ENCODE measurements at places on chromosomes 5 and 9.

DNA sequence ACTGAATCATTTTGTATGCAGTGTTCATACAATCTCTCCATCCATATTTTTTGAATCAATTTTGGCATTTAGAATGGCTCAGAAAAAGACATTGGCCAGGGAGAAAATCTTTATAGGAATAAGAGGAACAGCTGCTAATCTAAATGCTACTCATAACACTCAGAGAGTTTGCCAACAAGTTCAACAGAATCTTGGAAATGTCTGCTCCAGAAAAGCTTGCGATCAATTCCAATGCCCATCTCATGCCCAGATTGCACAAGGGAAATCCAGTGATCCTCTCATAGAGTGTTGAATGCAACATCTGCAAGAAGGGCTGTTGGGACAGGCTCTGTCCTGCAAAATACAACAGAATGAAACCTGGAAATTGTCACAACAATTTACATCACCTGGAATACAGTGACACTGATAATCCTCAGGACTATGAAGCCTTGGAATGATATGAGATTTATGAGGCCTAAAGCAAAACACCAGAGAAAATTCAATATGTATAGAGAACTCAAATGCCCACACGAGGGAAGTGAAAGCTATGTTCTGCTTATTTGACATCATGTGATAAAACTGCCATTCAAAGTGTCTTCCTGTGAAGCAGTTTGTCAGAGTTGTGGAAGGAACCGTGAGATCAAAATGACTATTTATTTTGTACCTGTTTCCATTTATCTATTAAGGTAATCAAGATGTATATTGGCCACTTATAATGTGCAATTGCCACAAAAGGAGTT is 190.1 kb downstream of the PARP8 start:
- DNase-seq: no peak

DNA sequence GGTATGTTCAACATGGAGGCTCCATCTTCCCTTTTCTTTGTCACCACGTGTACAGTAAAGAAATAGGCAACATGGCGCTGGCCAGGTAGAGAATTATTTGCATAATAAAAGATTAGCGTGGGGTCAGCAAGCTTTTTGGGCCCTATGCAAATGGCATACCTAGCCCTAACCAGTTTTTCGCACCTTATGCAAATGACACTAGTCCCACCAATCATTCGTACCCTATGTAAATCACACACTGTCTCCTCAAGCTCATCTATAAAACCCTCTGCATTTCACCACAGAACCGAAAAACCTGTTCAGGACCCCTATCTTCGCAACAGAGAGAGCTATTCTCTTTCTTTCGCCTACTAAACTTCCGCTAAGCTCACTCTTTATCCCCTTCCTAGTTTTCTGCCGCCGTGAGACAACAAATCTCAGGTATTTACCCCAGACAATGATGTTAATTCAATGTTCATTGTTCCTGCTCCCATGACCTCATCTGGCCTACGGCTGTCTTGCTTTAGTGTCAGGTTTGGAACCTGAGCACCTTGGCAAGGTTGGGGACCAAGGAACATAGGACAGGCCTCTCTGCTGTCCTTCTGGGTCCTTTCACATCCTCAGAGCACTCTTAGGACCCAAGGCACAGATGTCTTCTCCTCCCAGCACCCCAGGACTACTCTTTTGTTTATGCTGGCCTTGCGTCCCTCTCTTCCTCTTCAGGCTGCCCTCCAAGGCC is 180.7 kb upstream of the RAI14 start:
- no peak for DNase-seq

DNA sequence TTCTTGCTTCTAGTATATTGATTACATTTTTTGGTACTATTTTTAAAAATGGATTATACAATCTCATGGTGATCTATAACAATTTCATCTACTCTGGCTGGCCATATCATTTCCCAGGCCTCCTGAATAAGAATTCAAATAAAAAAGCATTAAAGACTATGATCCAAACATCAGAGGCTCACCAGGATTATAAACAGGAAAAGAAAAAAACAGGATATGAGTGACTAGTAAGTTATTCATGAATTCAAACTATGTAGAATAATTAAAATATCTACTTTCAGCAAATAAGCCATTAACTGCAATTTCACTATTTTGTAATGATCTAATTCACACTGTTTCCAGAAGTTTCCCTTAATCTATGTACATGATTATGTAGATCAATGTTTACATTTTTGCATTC is 293.1 kb upstream of the CDH6 start:
- no peak for DNase-seq

DNA sequence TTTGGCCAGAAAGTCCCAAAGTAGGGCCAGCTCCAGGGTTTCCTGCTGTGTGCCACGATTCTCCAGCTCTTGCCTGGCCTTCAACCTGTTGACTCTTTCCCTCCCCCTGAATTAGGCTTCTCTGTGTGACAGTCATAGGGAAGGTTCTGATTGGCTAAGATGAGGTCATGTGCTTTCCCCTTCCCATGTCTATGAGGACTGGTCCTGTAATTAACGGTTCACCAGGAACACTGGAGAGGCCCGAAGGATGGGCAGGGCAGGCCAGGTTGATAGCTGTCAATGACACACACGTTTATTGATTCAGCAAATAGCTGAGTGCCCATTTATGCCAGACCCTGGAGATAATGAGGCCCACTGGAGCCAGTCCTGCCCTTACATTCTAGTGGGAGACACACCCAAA is 9.0 kb upstream of the PRR7 start:
- no peak for DNase-seq

- DNase-seq: no peak
Observed at GRCh38 chr9:91750343-91750742, 199.7 kb downstream of the ROR2 start.

GRCh38 chr9:121783521-121784507 is 132.4 kb downstream of the DAB2IP start:
- DNase-seq: no peak

- no peak for DNase-seq
Observed at GRCh38 chr9:96068511-96068910, 193.0 kb downstream of the ERCC6L2 start.

DNA sequence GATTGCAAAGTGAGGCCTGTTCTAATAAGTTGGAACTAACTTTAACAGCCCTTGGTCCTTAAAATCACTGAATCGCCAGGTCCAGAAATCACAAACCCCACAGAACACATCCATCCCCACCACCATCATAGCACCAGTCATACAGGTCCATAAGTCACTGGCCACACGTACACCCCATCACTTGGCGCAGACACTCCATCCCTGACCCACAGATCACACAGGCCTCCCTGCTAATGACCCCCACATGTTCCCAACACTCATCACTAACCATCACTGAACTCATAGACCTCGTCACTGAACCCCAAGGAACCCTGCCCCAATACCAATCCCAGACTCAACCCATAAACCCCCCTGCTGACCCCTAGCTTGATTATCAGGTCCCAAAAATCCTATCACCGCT is 41.2 kb upstream of the ZNF300 start:
- DNase-seq: no peak

DNA sequence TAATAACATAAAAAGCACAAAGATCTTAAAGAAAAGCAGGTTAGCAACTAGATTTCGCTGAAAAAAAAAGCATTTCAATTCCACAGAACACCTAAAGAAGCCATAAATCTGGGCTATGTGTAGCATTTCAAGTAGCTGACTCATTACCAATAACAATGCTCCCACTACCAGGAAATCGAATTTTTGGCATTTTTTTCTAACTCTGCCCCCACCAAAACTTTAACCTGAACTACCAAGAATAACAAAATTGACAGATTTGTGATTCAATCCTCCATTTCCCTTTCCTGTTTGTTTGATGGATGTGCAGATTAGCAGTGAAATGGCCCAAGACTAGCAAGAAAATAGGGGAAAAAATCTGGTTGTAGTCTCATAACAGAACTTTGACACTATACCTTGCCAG is 180.2 kb downstream of the RASEF start:
- peak; percentile 2 for DNase-seq

DNA sequence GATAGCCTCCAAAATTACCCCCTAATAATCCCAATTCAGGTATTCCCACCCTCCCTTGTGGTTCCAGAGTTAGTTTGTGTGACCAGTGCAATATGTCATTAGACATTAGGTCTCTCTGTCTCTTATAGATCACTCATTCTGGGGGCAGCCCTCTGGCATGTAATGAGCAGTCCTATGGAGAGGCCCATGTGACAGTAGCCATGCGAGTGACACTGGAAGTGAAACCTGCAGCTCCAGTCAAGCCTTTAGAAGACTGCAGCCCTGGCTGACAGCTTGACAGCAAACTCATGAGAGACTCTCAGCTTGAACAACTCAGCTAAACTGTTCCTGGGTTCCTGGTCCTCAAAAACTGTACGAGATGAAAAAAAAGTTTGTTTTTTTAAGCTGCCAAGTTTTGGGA is 54.0 kb upstream of the HSPB3 start:
- no peak for DNase-seq

GRCh38 chr5:65815161-65815560 is 93.2 kb downstream of the NLN start:
- no peak for DNase-seq

DNA sequence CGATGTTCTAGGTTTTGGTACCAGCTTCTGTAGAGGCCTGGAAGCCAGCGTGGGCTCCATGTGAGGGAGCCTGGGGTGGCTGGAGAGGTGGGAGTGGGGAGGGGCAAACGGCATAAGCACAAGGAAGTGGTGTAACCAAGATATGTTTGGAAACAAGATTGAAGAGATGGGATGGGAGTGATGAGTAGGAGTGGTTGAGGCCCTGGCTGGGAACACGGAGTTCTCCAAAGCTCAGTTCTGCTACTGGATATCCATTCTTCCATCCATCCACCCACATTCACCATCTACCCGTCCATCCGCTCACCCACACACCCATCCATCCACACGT is 12.2 kb downstream of the TSPAN17 start:
- DNase-seq: no peak

DNA sequence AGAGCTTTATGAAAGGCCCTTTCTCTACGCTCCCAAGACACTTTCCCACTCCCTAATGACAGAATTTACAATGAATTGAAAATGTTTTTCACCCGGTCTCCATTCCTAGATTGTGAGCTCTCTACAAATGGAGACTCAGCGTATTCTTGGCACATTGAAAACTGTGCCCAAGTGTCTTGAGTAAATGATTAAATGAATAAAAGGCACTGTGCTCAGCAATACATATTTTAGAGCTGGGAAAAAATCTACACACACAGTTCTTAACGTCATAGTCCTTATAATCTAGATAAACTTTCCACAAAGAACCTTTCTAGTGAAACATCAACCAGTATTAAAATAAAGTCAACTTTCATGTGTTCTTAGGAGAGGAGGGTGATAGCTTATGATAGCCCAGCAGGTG is 634.0 kb downstream of the RAB3C start:
- no peak for DNase-seq

- no peak for DNase-seq
Observed at GRCh38 chr5:16937503-16938161, 1.5 kb upstream of the MYO10 start.

- DNase-seq: no peak
Observed at GRCh38 chr5:114729986-114730385, 368.1 kb downstream of the KCNN2 start.

DNA sequence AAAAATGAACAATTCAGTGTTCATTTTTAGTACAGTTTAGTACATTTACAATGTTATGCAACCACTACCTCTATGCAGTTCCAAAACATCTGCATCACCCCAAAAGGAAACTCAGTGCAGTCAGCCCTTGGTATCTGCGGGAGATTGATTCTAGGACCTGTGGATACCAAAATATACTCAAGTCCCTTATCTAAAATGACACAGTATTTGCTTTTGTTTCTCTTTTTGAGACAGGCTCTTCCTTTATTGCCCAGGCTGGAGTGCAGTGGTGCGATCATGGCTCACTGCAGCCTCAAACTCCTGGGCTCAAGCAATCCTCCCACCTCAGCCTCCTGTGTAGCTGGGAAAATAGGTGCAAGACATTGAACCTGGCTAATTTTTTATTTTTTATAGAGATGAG is 114.0 kb downstream of the PIP5K1B start:
- no peak for DNase-seq

GRCh38 chr9:113484258-113484730 is 20.8 kb downstream of the RGS3 start:
- peak; percentile 11 for DNase-seq

- DNase-seq: peak; percentile 86
Observed at GRCh38 chr5:142597546-142598337, 88.1 kb downstream of the FGF1 start.

GRCh38 chr5:141692919-141693725 is 11.1 kb upstream of the ARAP3 start:
- no peak for DNase-seq

GRCh38 chr9:8734760-8735159 is 935.2 kb upstream of the DMAC1 start:
- no peak for DNase-seq

- DNase-seq: no peak
Observed at GRCh38 chr9:134076644-134077043, 8.8 kb upstream of the BRD3 start.

- DNase-seq: peak; percentile 6
Observed at GRCh38 chr5:88761269-88761850, 121.6 kb downstream of the MEF2C start.

GRCh38 chr5:1946776-1947175 is 64.1 kb upstream of the IRX4 start:
- DNase-seq: no peak

DNA sequence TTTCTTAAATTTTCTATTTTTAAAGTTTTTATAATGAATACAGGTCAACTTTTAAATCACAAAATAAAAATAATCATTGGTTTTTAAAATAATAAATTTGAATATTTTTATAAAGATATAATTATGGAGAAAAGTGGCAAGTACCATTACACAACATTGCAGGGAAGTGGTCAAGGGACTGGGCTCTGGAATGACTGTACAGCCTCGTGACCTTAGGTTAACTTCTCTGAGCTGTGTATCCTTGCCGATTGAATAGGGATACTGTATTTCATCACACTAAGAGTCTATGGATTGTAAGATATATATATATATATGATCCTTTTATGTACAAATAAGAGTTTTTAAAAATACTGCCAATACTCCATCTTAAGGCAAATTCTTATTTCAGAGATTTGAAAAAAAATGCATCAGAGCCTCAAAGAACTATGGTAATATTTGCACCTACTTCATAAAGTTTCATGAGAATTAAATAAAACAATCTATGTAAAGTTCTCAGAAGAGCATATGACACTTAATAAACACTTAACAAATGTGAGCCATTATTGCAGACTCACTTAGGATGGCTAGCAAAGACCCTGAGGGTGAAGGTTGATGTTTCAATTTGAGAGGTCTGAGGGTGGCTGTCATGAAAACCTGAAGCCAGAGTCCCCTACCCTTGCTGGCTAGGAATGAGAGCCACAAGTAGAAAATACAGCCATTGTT is 136.5 kb downstream of the CCDC192 start:
- DNase-seq: no peak

DNA sequence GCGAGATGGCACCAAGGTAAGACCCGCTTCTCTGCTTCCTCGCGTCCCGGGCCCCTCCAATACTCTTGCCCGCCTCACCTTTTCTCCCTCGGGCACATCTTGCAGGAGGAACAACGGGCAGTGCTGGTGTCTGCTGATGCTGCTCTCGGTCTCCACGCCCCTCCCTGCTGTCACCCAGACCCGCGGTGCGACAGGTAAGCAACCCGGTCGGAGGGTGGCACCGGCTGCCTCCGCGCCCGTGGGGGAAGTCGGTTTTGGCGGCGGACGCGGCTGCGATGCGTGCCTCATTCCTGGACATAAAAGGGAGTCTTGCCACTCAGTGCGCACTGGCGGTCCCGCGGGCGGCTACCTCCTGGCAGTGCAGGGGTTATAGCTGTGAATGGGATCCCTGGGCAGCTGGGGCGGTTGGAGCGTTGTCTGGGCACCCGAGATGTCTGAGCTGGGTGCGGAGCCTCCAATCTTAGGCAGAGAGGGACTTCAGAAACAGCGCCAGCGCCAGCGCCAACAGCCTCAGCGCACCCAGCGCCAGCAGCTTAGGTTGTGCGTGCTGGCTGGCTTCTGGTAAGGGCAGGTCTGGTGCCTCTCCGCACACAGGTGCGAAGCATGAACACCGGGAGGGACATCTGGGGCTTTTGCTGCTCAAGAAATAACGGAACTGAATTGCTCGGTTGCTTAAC is 488 bp downstream of the COL15A1 start:
- no peak for DNase-seq
